M059J (cell line): ENCODE measurements at places on chromosomes 4 and X. TPM values are rescaled to one million over a fixed set of nuclear protein-coding genes. Genes with fewer than 3 reads are reported as not detected.

- DNase-seq, result peak; percentile 83
These were observed at the start of gene MED12 for GRCh38 chrX:71118032-71118984. Gene MED12 (plus strand): TSS chrX:71118596. CDS start chrX:71118755, 159 bp downstream.

GRCh38 chr4:104969394-104970082 is 177.1 kb upstream of the TET2 start:
- DNase-seq, result no peak

DNA sequence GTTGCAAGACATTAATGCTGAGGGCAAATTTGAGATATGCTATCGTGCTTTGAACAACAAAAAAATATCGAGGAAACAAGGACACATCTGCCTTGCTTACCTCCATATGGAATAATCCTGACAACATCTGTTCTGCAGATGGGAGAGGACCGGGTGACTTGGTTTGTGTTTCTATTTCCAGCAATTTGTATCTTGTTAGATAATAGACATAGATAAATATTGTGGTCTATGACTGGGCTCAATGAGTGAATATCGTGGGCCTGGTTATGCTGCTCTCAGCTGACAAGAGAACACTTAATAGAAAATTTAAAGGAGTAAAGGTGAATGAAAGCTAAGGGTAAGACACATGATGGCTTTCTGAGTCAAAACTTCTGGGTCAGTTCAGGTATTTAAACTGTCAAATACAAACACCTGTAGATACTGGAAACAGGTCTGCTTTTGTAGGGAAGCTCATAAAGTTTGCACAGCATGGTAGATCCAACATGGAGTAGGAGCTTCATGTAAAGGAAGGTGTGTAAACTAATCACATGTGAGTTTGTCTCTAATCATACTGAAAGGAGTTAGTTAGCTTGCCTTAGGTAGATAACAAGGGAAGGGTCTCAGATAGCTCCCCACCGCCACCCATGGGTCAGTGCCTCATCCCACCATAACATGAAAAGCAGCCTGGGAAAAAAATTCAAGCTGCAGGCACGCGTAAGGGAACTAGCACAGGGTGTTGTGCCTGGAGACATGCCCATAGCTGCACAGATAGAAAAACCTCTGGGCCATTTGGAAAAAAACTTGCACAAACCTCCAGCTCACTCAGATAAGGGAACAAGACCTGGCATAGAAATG is 904.1 kb upstream of the EPHA5 start:
- DNase-seq, result peak; percentile 81

- no peak for DNase-seq
These were observed 106.8 kb upstream of the VAMP7 start for GRCh38 chrX:155774387-155774786.

GRCh38 chrX:13013363-13014110 is 30.9 kb downstream of the FAM9C start:
- no peak for DNase-seq

DNA sequence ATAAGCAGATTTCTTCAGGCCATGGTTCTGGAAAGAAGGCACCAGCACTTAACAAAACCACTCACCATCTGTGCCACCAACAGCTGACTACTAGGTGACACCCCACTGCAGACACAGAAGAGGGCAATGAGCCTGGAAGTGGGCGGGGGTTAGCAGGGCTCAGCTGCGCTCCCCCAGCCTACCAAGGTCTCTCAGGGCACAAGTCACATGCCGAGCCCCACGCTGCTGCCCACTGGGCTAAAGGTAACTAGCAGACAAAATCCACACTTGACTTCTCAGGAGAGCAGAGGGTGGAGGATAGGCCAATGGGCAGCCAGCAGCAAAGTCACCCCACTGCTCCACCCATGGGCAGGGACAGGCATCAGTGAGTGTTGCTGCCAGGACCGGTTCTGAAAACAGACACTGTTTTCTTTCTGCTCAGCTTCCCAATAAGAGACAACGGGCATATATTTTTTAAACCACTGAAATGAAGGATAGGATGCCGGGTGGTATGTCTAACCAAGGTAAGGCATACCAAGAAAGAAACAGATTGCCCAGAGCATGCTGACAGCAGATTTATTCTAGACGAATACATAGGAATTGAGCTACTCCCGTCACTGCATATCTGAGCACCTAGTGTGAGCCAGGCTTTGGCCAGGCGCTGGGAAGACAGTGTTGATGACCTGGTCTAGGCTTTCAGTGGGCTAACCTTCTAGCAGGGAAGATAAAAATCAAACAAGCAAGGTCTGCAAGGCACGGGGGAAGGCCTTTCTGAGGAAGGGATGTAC is 20.1 kb downstream of the ACSL1 start:
- no peak for DNase-seq

- DNase-seq, result no peak
These were observed 13.8 kb downstream of the GPM6B start for GRCh38 chrX:13803116-13803515.

The STAP1 gene
- not detected in 2 replicates for total RNA-seq

The KLHL4 gene
- total RNA-seq, result 1.5 and 1.8 TPM in 2 replicates

The FDCSP gene
- total RNA-seq, result not detected in 2 replicates

The PAGE1 gene
- 1.1 and 1.6 TPM in 2 replicates for total RNA-seq
